EH (cell line): ENCODE measurements at places on chromosomes 5 and 9.

DNA sequence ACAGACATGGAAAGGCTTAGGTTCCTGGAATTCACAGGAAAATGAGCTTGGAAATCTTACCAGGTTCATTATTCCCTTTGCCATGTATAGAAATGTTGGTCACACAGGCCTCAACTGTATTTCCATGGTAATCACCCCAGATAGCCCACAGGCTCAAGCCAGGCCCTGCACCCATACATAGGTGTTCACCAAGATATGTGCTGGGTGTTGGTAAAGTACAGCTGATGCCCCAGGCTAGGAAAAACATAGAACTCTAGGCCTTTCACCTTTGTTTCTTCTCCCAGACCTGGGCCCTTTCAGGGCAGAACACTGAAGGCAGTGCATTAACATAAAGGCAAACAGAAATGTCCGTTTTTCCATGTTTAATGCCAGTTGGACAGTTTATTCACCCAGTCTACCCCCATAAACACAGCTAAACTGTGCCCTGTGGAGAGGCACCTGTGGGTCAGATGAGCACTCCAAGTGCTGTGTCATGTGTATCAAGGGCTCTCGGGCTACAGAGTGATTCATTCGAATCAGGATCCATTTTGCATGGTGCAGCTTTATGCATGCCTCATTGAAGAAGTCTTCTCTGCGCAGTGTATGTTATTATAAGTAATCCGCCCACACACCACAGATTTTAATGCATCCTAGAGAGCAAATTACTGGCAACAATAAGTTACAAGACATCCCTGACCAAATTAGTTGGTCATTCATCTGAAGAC is 93.4 kb upstream of the SLC30A5 start:
- DNase-seq = no peak

- DNase-seq = no peak
Observed at GRCh38 chr5:131112424-131112823, 52.6 kb downstream of the HINT1 start.

DNA sequence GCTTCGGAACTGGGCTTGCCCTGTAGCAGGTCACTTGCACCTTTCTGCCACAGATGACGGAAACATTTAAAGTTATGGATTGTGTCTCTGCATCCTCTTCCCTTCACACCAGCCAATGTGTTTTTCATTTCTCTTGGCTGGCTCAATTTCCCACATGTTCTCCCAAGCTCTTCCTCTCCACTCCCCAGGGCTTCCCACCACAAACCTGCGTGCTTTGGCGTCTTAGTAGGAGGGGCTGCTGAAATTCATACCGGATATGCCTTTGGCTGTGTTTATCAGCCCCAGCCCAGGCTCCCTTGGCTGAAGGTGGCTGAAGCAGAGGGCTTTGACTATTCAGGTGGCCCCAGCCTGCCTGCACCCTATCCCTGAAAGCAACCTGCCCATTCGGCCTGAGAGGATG is 32.1 kb downstream of the ADRB2 start:
- DNase-seq = peak; percentile 67

GRCh38 chr5:172185096-172185461 is 2.9 kb downstream of the STK10 start:
- DNase-seq = no peak

DNA sequence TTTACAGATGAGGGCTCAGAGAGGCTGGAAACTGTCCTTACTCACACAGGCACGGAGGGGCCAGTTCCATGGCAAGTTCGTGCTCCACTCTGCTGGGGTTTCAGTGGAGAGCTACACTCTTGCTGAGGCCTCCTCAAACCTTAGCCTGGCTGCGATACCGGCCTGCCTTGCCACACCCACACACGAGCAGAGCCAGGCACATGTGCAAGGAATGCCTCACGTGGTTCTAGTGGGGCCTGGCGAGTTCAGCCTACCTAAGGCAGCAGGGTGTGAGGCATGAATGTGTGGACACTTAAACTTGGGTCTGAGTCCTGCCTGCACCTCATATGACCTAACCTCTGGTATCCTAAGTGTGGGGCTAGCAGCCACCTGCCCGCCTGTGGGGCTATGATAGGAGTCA is 21.5 kb upstream of the PRDM12 start:
- no peak for DNase-seq

- DNase-seq = peak; percentile 69
Observed at GRCh38 chr5:34930462-34930844, 1.1 kb downstream of the DNAJC21 start.

GRCh38 chr9:104798209-104798995 is 34.5 kb downstream of the NIPSNAP3B start:
- DNase-seq = no peak

DNA sequence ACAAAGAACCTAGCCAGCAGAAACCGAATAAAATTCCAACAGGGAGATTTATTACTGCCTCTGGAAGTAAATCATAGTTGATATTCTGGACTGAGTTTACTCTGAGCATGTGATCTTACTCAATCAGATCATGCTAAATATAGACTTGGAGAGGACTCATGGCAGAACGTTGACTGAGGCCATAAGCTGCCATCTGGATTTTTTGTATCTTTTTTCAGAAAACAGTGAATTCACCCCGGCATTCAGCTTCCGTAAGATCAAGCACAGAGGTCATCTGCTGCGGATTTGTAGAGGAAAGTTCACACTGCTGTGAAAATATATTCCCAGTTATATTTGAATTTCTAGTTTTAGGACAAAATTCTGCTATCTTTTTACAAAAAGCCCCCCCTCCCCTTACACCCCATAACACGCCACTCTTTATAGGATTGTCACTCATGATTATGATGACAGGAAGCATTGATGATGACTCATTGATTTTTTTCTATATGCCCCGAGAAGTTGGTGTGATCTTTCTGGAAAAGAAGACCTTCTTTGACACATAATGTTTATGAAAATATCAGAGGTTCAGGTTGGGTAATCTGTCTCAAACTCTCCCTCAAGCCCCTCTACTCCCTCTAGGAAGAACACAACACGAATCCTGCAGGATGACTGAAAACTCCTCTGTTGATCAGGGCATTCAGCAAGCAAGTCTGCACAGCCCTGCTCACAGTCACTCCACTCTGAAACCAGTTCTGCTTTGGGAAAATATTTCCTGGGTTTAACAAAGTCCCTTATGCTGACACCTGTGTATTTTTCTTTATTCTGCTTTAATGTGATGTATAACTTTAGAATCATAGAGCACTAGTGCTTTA is 70.8 kb downstream of the NXNL2 start:
- peak; percentile 72 for DNase-seq

GRCh38 chr9:99103901-99104458 is 933 bp upstream of the TGFBR1 start:
- DNase-seq = peak; percentile 71

- DNase-seq = no peak
Observed at GRCh38 chr9:131411719-131412681, 18.1 kb downstream of the PRRC2B start.
